ENCODE measurements at places on chromosomes 3 and 15.

DNA sequence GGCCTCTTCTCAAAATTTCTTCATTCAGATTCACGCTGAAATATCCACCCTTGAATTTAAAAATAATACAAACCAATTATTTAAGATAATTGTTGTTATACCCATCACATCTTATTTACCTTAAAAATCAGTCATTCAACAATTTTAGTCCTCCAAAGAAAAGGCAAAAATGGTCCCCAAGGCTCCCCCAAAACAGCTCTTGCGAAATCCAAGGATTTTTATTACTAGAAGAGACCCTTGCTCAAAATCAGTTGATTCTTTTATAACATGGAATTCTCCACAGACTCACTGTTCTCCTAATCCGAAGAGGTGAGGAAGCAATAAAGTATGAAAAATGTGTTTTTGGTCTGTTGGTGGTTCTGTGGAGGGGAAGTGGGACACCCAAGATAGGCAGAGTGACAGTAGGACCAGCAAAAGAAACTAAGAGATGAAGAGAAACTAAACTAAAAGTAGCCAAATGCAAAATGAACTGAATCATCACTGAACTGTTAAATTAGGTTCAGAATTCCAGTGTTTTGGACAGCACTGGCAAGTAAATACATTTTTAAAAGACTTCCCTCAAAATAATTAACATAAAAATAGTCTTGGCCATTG lies 19.1 kb upstream of the PLCH1 start:
- no peak for DNase-seq

DNA sequence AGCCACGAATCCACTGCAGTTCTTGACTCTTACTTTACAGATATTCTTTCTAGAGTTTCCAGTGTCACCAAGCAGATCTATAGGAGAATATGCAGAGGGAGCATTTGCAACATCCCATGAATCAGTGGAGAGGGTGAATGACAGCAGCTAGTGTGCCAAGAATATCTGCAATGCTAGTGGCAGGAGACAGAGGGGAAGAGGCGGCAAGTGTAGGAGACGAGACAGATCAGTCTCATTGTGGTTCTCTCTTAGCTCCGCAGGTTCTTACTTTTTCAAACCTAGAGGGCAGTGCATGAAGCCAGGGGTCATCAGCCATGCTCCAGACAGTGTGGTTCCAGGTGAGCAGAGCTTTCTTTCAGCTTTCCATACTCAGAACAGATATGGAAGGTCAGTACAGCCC lies 744 bp downstream of the ZNF619 start:
- DNase-seq: no peak

DNA sequence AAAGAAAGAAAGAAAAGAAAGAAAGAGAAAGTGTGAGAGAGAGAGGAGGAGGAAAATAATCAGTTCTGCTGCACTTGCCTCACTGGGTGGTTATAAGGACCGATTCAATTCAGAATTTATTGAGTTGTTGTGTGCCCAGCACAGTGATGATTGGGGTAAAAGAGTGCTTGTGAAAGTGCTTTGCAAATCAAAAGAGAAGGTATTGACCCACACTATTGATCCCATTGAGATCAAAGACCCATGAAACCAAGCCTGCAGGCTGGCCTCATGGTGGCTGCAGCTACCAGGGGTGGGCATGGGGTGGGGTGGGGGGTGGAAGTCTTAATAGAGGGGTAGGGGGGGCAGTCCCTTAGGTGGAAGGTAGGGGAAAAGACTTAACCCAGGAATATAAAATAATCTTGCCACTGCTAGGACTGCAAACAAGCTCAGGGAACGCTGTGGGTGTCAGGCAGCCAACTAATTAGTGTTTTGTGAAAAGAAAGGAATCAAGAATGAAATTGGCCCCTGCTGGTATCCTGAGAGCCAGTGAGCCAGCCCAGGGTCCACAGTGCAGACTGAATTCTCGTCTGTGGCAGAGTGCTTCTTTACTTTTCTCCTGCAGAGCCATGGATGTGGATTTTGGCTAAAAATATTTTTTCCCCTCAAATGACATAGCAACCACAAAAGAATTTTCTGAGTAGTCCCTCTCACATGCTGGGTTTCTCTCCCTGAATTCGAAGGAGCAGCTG lies 34.2 kb downstream of the CLEC3B start:
- no peak for DNase-seq

GRCh38 chr15:75107908-75108838 lies 84.8 kb downstream of the PPCDC start:
- DNase-seq: no peak
